ENCODE measurements at places on chromosomes 12 and 14.

GRCh38 chr12:23099104-23099503, 474.1 kb downstream of the ETNK1 start:
- DNase-seq: no peak

- no peak for DNase-seq
These were observed 51.0 kb upstream of the PRB2 start for GRCh38 chr12:11446372-11446771.

GRCh38 chr12:96257550-96258103, 63.5 kb downstream of the ELK3 start:
- no peak for DNase-seq

DNA sequence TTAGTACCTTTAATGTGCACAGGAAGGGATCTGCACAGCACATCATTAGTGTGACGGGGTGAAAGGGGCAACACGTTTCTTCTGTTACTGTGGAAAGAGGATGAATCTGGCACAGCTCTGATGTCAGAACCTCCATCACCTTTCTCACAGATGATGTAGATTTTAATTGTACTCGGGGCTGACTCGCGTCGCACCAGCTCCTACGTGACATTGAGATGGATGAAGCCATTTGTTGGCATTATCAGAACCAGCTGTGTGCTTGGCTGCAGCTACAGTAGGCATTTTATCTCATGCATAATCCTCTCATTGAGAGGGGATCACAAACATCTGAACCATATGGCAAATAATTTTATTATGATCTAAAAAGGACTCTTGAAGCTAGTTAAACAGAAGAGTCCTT, 173.6 kb downstream of the PDZRN4 start:
- no peak for DNase-seq

DNA sequence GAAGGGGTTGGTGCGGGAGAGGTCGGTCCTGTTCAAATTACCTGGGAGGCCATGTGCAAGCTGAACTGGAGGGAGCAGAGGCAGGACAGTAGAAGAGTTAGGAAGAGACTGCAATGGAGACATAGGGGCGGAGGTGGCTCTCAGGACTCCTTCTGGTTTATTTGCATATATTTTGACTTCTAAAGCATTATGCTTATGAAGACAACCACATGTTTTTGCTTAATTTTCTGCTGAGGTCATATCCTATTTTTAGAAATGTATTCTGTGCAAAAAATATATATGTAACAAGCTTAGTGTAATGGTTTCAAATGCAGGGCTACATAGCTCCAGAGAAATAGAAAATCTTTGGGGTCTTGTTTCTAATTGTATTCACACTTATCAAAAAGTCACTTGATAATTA, 137.0 kb upstream of the MDM1 start:
- no peak for DNase-seq

- no peak for DNase-seq
These were observed 122.9 kb upstream of the TMEM132D start for GRCh38 chr12:130026608-130027176.

DNA sequence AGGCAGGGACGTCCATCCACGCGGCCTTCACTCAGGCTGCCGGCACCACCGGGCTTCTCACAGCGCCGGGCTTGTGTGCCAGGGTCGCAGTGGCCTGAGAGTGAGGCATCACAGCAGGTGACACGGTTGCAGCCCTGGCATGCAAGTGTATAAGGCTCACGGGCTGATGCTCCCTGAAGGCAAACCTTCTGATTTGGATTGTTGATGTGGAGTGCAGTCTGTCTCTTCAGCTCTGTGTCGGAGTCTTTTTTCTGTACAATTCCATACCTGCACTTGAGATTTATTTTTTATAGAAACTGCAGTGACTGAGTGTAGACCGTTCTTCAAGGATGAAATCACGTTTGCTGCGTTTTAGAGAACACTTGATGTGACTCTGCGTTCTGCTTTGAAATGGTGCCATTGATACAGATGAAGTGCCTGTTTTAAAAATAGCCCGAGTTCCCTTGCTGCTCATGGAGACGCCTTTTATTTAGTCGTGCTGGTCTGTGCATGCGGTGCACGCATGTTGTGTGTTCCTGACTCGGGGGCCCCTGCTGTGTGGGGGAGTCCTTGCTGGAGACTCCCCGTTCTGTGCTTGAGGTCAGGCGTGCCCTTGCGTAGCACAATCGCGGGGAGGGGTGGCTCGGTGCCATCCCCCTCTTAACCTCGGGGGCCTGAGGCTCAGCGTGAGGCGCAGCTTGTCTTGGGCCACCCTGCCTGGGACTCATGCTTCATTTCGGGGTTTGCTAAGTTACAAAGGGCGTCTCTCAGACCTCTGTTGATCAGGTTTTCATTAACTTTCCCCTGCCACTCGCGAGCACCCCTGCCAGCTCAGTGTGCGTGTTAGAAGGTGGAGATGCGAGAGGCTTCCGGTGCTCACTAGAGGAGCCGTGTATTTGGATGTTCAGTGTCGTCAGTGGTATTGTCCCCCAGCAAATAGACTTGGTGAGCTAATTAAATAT, 21.6 kb upstream of the AMN start:
- no peak for DNase-seq

- no peak for DNase-seq
These were observed 7.6 kb upstream of the ABHD12B start for GRCh38 chr14:50864237-50864636.

DNA sequence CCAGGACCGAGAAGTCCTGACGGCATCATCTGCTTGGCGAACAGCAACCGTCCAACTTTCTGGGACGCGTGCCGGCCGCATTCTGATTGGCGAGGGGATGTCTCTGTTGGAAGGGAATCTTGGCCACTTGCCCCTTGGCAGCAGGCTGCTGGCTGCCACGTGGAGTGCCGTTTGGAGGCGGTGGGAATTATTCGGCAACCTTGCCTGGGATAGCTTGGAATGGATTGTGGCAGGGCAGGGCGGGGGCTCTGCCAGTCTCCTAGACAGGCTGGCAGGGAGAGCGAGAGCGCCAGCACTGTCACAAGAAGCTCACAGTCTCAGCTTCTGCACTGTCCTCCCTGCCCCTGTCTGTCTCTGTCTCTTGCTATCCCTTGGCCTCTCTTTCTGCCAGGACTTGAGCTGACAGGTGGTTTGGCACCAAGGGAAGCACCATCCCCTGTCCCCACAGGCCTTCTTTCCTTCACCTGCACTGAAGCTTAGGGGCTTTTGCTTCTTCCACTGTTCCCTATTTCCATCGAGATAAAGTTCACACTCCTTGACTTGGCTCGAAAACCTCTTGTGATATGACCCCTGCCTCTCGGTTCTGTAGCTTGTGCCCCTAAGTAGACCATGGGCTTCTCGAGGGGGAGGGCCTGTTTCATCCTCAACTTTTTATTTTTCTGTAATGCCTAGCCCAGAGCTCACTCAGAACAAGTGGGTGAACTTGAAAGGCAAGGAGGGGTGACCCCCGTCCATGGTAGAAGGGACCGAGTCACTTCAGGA, 201.9 kb downstream of the PHETA1 start:
- DNase-seq: no peak

- DNase-seq: no peak
These were observed 27.9 kb downstream of the VWF start for GRCh38 chr12:6096527-6096926.

- no peak for DNase-seq
These were observed 46.6 kb upstream of the PAPOLA start for GRCh38 chr14:96455588-96455987.

GRCh38 chr12:73547421-73547820, 990.2 kb upstream of the ATXN7L3B start:
- no peak for DNase-seq

DNA sequence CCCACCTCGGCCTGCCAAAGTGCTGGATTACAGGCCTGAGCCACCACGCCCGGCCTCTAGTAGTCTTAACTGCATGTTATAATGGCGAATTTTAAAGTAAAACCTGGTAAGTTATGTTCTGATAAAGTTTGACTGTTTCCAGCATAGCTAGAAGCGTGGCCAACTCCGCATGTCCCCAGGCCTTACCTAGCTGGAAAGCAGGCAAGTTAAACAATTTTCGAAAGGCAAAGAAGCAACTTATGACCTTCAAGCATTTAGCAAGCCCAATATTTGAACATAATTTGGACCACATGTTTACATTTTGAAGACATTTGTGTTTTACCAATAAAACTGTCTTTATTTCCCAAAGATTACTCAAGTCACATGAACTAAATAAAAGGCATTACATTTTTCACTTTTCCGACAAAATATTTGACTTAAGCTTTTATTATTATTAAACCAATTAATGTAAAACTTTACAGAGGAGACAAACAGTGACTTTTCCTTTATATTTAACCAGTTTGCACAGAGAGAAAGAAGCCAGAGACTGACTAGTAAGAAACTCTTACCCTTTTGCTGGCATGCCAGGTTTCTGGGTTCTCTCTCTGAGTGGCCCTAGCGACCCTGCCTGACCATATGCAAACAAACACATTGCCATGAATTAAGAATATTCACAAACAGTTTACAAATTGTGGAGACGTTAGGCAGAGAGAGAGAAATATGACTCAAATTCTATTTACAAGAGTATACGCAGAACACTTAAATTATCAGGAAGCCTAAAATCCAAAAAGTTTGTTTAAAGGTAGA, 106.3 kb downstream of the RIN3 start:
- no peak for DNase-seq

DNA sequence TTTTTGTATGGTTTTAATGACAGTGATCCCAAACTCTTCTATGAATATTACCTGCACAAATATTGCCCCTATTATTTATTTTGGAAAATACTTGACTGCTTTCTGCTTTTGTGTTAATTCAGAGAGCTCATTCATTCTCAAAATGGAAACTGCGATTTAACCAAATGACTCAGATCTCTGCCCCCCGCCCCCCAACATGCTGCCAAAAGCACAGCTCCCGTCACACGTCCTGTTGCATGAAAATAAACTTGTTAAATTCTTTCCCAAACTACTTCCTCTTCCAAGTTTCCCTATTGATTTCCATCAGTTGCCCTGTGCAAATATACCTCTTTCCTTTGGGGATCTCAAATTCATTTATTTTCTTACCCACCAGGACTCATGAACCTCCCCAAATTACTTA, 18.0 kb upstream of the NRDE2 start:
- no peak for DNase-seq

- no peak for DNase-seq
These were observed 48.0 kb upstream of the ARID2 start for GRCh38 chr12:45681465-45681864.

DNA sequence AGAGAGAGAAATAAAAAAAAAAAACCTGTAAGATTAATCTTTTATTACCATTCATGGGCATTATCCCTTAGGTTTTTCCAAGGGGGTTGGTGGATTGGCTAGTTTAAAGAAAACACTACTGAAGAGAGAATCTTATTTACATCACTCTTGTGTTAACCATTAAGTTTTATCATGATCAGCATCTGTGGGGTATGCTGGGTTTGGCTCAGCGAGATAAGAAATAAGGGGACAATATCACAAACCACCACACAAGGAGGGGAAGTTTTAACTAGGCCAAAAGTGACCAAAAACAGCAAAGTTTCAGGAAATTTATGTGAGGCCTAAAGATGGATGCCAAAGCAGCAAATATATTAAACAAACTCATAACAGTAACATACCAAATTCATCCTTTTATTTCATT, 548.6 kb downstream of the SLC16A7 start:
- DNase-seq: no peak

DNA sequence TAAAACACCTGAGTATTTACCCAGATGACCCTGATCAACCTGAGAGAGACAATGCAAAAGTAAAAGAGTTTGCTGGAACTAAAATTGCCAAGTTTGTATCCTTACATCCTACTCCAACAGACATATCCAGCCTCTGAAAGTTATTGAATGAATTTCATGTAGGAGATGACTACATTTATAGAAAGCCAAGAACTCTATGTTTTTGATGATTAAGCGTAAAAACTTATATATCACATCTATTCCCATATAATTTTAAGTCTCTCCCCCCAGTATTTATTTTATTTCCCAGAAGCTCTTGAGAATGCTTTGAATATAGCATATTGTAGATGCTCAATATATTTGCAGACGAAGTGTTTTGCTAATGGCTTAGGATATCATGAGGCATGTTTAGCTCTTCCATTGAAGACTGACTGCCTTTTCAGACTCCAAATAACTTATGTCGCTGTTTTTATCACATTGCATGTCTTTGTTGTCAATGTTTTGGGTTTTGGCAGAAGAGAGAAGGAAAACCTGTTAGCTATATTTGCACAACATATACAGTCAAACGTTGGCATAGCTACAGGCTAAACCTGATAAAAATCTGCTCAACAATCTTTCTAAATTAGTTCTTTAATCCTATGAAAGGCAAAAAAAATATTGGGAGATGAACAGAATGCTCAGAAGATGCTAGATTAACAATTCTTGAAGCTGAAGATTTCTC, 213.6 kb downstream of the DIO2 start:
- no peak for DNase-seq

DNA sequence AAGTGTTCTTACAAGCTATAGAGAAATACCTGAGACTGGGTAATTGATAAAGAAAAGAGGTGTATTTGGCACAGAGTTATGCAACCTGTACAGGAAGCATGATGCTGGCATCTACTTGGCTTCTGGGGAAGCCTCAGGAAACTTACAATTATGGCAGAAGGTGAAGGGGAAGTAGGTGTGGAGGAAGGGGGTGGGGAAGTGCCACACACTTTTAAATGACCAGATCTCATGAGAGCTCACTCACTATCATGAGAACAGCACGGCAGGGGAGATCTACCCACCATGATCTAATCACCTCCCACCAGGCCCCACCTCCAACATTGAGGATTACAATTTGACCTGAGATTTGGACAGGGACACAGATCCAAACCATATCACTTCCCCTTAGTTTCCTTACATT, 32.8 kb downstream of the TSHR start:
- DNase-seq: no peak

DNA sequence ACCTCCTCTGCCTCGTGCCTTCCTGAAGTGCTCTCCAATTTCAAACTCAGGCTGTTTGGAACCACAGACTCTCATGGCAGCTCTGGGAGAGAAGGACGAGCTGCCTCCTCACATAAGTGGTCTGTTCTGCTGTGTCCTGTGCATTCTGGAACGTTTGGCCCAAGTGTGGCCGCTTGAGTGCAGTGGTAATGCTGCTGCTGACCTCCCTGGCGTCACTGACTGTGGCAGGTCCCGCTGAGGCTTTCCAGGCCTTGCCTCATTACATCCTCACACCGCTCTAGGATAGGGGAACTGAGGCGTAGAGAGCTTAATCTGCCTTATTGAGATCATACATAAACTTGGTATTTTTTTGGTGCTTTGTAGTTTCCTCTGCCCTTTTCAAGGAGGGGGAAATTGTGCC, 14.2 kb downstream of the CCDC92 start:
- DNase-seq: no peak

GRCh38 chr14:83894568-83894967, 1635.4 kb upstream of the FLRT2 start:
- DNase-seq: no peak

DNA sequence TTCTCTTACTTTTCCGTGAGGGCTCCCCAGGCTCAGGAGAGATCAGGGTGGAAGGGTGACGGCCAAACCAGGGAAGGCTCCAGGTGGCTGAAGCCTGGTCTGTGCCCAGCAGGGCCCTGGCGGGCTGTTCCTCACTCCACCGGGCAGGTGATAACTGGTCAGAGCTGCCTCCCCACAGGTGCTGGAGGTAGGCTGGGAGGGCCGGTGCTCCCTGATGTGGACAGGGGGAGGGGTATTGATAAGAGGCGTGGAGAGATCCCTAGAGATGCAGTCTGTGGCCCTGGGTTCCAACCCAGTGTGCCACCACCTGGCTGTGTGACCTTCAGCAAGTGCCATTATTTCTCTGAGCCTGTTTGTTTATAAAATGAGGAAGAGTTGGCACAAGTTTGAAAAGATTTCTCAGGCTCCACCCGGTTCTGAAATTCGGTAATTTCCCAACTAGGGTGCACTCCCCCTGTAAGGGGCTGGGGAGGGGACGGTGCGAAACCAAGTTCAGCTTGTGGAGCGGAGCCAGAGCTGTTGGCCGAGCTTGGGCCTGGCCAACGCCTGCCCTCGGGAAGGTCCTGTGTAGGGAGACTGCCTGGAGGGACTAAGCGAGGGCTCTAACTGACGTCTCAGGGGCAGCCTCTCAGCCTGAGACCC, 1.0 kb upstream of the NR4A1 start:
- no peak for DNase-seq
